ENCODE measurements at places on chromosomes 11 and 22.

GRCh38 chr11:8317159-8317558, 53.5 kb upstream of the LMO1 start:
- no peak for DNase-seq

- no peak for DNase-seq
These were observed 104.0 kb upstream of the AKIP1 start for GRCh38 chr11:8806974-8807373.

GRCh38 chr22:28798810-28799605, 1.4 kb downstream of the XBP1 start:
- peak; percentile 87 for DNase-seq

DNA sequence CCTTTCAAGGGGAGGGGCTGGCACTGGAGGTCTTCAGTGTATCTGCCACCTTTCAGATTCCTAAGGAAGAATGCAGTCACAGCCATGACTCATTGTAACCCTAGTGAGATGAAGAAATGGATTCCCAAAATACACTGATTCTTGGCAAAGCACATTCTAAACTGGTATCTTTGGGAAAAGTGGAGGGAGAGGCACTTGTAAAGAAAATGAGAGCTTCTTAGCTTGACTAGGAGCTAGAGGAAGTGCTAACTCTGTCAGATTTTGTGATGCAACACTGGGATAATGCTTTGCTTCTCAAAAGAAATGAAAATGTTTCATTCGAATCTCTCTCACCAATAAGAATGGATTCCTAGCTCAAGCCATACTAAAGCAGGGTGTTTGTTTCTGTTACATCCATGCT, 14.3 kb downstream of the NRIP3 start:
- DNase-seq = no peak

GRCh38 chr11:10984250-10984649, 126.4 kb upstream of the ZBED5 start:
- no peak for DNase-seq

- no peak for DNase-seq
These were observed 26.8 kb upstream of the LIPT2 start for GRCh38 chr11:74520316-74520715.

DNA sequence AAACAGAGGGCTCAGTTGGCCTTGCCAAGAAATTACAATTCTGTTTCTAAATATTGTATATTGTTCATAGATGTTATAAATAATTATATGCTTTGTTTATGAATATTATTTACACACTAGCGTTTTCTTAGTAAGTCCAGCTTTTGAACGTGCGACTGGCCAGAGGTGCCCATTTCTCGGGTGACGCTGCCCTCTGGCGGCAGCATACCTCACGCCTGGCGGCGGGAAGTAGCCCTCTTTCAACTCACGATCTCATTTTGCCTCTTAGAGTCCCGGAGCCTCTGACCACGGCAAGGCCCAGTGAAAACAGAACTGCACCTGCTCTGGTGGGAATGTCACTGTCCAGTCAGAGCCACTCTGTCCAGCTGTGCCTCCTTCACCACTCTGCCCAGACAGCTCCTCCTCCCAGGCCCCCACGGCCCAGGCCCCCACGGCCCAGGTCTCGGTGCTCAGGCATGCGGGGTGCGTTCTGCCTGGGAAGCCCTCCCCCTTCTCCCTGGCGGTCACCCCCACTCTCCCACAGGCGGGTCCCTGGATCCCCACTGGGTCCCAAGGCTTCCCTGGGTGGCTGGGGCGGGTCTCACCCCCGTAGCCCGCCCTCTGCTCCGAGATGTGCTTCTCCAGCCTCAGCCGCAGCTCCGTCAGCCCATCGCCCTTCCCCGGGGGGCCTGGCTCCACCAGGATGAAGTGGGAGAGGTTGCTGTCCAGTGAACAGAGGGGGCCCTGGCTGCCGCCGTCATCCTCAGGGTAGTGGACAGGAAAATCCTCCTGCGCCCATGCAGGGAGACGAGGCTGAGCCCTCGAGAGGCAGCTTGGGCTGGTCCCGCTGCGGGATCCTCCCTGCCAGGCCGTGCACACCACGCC, 19.3 kb downstream of the TSSC4 start:
- DNase-seq = no peak

DNA sequence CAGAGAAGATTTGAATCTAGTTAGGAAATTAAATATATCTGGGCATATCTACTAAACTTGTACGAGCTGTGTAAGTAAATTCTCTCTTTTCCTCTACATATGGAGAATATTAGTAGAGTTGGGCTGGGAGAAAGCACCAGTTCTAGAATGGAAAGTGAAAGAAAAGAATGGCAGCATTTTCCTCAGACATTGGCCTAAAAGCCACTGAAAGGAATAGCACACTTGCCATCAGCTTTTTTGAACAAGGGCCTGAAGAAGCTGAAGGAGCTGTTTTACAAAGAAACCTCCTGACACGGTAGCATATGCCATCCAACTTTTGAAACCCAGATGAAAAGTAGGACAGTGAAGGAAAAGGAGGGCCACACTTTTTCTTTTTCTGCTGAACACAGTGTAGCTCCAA, 1563.7 kb upstream of the TENM4 start:
- DNase-seq = no peak

GRCh38 chr22:21902296-21903087, 35.0 kb upstream of the MAPK1 start:
- DNase-seq = no peak

DNA sequence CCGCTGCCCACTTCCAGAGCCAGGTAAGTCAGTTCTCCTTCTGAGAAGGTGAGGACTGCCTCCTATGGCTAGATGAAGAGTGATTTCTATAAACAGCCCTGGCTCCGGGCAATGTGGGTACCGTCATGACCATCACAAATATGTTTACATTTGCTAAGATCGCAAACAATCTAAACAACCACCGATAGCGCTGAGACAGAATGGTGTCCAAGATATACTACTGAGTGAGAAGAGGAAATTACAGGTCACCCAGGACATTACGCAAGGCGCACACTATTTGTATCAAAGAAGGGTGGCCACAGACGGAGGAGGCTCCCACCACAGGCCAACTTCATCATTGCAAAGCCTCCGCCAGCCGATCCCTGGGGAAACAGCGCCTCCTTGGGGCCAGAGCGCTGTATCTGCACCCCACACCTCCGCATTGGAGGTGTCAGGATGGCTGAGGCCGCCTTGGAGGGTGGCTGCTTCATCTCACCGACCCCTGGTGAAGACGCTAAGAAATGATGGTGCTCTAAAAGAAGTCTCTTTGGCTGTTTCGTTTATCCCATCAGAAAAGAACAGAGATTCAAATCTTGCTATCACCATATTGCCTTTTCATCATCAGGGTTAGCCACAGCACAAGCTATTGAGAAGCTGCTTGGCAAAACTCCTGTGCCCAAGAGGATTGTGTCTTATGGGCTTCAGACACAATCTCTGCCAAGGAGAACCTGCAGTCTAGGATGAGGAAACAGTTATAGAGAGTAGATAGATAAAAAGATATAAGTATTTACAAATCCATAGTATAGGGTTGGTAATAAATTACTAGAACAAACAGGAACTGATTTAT, 12.3 kb upstream of the ASRGL1 start:
- no peak for DNase-seq

DNA sequence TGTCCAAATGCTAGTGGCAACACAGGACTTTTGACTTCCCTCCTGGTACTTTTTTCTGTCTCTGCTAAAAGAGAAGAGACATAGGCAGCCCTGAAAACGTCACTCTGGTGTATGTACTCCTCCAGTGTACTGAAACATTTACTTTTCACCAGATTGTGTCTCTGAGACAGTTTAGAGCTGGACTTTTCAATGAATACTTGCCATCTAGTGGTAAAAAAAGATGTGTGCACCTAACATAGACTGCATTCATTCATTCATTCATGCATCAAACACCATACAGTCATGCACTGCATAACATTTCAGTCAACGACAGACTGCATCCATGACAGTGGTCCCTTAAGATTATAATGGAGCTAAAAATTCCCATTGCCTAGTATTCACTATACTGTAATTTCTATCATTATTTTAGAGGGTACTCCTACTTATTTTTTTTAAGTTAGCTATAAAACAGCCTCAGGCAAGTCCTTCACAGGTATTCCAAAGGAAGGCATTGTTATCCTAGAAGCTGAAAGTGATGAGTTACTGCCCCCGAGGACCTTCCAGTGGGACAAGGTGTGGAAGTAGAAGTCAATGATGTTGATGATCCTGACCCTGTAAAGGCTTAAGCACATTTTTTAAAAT, 186.2 kb downstream of the SPON1 start:
- DNase-seq = no peak

DNA sequence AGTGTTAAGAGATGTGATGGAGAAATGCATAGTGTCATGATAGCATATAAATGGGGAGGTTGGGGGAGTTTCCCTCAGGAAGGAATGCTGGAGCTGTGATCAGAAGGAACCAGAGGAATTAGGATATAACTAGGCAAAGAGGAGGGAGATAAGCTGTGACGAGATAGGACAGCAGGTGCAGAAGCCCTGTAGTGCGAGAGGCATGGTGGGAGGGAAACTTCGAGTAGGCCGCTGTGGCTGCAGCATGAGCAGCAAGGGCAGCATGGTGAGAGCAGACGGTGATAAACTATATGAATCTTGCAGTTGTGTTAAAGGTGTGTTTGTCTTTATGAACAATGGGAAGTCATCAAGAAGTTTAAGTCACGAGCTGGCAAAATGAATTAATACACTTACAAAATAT, 109.9 kb downstream of the EMSY start:
- DNase-seq = no peak

DNA sequence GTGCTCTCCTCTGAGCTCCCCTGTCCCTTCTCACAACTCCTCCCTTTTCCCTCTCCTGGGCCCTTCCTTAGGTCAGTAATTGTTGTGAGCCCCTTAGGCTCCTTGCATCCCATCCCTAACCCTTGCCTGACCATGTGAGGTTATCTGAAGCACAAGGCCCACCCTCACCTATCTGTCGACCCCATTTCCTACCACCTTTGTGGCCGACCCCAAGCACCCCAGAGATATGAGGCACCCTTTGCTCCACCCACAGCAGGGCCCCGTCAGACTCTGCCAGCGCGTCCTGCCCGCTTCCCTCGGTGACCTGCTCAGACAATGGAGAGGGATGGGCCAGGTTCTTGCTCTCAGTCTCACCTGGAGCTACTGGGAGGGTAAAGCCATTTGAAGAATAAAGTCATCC, 1.3 kb downstream of the GNG3 start:
- DNase-seq = no peak

DNA sequence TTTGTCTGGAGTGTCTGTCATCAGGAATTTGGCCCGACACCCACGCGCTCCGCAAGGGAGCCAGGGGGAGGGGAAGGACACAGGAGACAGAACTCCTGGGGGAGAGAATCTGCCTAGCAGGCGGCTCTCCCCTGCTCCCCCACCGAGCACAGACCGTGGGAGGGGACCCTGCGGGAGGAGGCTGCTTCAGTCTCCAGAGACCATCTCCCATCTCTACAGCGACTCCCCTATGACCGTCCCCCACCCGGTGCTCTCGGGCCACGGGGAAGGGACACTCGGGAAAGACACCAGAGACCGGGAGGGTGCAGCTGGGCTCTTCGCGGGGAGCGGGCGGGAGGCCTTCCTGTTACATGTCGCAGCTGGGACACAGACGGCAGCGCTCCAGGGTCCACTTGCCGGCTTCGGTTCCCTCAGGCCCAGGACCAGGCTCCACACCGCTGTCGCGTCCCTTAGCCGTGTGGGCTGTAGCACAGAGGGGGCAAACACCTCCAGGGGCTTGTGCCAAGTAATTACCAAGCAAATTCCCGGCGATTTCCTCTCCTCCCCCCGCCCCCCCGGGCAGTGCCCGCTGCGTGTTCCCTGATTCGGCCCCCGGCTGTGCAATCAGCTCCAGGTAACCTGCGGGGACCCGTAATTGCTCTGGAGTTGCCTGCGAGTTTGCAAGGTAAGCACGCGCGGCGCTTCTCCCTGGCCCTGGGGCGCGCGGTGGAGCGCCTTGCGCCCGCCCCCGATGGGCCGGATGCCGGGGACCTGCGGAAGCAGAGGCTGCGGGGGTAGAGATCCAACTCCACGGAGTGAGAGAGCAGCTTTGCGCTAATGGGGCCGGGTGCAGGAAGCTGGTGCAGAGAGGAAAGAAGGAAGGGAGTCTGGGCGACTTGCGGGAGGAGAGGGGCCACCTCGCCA, 155.1 kb upstream of the CADM1 start:
- DNase-seq = no peak

- DNase-seq = no peak
These were observed at the start of gene UPK3A for GRCh38 chr22:45284705-45285262. UPK3A (plus strand) TSS chr22:45284949; CDS start chr22:45285014, 65 bp downstream.

DNA sequence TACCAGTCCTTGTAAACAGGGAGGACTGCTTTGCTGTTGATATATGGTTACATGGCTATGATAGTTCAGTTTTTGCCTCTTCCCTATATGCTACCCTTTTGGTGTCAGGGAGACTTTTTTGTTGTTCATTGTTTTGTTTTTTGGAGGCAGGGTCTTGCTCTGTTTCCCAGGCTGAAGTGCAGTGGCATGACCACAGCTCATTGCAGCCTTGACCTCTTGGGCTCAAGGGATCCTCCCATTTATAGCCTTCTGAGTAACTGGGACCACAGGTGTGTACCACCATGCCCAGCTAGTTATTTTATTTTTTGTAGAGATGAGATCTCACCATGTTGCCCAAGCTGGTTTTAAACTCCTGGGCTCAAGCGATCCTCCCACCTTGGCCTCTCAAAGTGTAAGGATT, 38.6 kb upstream of the SPTBN2 start:
- no peak for DNase-seq

DNA sequence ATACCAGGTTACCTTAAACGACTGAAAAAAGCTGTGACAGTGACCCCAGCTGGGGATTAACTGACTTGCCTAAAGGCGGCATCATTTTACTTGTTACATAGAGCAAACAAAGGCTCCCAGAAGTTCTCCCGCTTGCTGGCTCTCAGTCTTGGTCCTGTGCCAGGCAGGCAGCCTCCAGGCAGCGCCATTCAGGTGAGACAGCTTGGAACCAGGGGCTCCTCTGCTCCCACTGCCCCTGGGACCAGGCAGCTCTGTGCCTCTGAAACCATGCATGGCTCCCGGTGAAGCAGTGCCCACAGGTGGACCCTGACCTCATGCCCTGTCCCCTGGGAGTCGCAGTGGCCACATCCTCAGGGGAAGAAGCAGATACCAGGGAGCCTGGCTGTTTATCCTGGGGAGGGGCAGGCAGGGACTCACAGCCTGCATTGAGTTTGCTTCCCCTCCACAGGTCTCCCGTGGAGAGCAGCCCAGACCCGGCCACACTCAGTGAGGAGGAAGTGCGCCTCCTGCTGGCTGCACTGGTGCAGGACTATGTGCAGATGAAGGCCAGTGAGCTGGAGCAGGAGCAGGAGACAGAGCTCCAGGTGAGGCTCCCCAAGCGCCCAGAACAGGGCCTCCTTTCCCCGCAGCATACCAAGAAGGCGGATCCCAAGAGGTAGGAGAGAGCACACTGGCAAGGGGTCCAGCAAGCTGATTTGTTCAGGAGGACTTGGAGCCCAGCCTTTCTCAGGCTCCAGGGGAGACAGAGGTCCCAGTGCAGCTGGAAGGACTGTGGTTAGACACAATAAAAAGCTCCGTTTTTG, 15.6 kb upstream of the CYP2R1 start:
- DNase-seq = peak; percentile 85

- no peak for DNase-seq
These were observed 9.8 kb upstream of the FAM111B start for GRCh38 chr11:59097113-59097708.

DNA sequence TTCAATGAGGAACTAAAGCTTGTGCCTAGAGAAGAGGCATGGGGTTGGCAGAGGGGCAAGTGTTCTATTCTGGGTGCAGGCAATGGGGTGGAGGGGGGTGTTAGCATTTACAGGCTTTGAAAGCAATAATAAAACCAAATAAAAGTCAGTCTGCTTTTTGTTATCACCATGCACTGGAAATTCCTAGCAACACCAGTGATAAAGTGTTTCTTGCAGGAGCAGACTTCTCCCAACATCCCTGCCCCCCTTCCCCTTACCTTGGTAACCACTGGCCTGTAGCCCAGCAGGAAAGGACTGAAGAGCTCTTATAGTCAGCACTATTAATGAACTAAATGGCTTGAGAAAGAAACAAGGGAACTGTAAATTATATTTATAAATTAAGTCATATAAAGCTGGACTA, 65.2 kb upstream of the SESN3 start:
- no peak for DNase-seq

Measured in suprapubic skin (tissue), 4 donors.